Activated CD4-positive, CD25-positive, alpha-beta regulatory T cell (primary cell): ENCODE measurements at places on chromosomes 5 and 9.

- DNase-seq: no peak
Observed at GRCh38 chr5:45035991-45036390, 227.2 kb downstream of the MRPS30 start.

DNA sequence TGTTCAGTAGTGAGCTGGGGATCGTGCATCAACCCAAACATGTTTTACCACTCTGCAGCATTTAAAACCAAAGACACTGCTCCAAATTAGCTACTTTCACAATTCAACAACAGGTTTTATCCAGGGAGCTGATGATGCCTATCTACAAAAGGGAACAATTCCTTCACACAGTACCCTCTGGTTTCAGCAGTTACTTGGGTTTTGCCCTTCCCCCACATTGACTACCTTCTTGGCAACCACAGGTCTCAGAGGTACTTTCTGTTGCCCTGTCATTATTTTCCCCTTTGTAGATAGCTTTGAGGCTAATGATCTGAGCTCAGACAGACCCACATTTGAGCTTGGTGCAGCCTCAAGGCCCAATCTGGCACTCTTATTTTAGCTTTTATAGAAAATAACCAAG, 96.1 kb downstream of the WDR41 start:
- no peak for DNase-seq

DNA sequence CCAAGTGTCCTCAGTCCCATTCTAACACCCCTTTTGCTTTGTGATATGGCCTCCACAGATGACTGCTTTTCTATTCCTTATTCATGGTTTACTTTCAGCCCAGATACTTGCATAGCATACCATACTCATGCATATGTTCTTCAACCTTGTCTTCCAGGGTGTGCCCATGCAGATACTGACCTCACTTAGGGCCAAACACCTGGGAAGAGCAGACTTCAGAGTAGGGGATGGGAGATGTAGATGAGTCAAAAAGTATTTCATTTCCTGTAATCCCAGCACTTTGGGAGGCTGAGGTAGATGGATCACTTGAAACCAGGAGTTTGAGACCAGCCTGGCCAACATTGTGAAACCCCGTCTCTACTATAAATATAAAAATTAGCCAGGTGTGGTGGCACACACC, 58.3 kb downstream of the NRG2 start:
- no peak for DNase-seq

GRCh38 chr9:124709292-124709690, 61.8 kb downstream of the NR6A1 start:
- no peak for DNase-seq

DNA sequence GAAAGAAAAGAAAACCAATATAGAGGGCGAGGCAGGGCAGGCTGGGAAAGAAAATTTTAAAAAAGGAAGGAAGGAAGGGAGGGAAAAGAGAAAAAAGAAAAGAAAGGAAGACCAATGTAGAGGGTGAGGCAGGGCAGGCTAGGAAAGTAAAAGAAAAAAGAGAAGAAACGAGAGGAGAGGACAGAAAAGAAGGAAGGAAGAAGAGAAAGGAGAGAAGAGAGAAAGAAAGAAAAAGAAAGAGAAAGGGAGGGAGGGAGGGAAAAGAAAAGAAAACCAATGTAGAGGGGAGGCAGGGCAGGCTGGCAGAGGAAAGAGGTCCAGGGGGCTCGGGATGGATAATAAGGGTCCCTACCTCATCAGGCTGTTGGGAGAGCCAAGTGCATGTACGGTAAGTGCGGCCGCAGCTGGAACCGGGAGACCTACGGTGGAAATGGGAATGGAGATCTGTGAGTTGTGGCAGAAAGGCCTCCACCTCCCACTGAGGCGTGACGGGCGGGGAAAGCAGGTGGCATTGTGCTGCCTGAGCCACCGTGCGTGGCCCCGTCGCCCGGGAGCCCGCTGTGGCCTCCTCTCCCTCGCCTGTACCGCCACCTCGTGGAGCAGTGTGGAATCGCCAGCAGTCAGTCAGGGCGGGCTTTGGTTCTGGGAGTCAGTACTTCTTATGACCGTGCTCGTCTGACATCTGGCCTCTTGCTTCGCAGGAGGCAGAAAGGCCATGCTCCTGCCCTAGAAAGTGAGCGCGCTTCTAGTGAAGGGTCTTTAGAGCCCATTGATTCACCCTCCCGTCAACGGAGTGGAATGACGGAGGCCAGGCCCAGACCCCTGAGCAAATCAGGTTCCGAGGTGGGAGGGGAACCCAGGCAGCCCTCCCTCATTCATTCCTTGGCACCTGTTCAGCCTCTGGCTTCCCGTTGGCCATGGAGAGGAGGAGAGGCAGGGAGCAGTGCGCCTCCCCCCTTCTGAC, 10.4 kb upstream of the NHP2 start:
- peak; percentile 94 for DNase-seq

- DNase-seq: no peak
Observed at GRCh38 chr5:1345876-1346626, 1.2 kb upstream of the CLPTM1L start.

- DNase-seq: no peak
Observed at GRCh38 chr9:107530679-107531078, 41.1 kb upstream of the KLF4 start.

GRCh38 chr5:96870094-96871026, 5.9 kb upstream of the ERAP2 start:
- DNase-seq: peak; percentile 7

DNA sequence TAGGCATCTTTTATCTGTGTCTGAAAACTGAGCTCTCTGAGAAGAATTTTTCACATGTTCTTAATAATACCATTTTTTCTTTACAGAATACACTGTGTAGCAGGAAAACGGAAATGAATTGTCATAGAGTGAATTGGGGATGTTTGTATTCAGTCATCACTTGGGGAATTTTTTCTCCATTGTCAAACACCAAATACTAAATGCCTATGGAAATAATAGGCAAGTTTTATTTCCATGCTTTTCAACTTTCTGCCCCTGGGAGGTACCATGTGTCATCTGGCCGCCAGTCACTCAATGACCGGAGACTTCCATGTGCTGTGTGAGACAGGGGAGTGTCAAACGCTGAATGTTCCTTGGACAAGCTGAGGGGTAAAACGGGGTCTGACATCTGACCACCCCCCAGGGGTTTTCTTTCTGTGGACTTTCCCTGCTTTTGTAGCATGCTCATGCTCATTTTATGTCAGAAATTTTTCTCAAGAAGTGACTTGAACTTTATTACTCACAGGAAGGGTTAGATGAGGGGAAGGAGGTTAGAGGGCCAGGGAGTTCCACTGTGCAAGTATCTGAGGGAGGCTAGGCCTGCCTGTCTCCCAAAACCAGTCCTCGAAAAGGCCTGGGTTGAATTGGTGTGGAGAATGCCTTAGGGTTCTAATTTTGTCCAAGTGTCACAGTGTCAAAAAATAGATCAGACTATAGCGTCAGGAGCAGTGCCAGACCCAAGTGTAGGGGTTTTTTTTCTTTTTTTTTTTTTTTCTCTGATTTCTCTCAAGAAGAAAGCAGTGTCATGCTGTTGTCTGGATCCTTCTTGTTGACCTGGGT, 438.6 kb downstream of the AGTPBP1 start:
- no peak for DNase-seq

DNA sequence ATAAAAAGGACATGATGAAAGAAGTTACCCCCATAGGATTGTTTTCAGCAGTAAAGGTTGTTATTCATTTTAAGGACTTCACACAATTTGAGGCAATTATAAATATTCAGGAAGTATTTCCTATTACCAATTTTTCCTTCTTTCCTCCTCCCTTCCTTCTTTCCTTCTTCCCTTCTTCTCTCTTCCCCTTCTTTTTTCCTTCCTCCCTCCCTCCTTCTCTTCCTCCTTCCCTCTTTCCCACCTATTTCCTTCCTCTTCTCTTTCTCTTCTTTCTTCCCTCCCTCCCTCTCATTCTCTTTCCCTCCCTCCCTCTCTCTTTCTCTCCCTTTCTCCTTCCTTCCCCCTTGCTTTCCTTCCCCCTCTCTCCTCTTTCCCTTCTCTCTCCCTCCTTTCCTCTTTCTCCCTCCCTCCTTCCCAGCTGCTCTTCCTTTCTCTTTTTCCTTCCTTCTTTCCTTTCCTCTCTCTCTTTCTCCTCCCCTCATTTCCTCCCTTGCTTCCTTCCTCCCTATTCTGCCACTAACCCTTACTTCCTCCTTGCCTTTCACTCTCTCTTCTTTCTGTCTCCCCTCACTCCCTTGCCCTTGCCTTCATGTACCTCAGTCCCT, 105.1 kb downstream of the ADRB2 start:
- DNase-seq: no peak

- DNase-seq: no peak
Observed at GRCh38 chr9:117169089-117169621, 245.7 kb downstream of the ASTN2 start.

GRCh38 chr5:54932789-54933188, 52.6 kb downstream of the ESM1 start:
- no peak for DNase-seq

DNA sequence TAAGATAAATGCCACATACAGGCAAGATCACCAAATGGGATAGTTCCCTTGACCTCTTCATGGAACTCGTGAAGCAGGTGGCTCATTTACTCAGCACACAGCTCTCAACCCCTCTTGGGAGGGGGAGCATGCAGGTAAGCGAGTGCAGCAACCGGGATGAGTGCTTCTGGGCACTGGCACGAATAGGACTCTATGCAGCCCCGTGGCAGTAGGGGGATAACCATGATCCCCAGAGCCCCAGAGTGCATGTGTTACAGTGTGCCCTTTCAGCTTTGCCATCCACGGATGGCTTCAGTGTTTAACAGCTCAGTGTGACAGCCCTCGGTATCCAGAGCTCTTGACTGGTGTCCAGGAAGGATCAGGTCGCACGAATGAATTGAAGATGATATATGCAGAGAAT, 1187.1 kb downstream of the CDH9 start:
- no peak for DNase-seq

DNA sequence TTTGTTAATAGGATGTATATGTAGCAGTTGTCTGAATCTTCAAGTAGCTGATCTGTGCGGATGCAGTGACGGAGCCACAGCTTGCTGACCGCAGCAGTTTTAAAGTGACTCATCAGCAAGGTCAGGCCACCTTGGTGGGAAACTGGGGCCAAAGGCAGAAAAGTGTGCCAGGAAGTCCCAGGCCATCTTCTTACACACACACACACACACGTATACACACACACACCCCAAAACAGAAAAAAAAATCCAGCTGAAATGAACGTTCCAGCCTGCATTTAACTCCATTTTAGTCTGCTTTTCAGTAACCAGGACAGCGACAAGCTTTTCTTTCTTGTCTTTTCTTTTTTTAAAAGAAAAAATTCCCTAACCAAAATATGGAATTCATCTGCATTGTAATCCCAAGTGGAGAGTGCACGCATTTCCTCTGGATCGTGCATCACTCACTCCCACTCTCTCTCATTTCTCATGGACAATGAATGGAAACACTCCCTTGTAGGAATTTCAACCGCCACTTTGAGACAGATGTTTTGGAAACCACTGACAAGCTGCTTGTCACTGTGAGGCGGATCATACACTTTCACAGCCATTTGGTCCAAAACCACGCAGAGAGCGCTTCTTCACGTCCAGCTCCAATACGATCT, 103.9 kb downstream of the LHFPL2 start:
- DNase-seq: no peak

DNA sequence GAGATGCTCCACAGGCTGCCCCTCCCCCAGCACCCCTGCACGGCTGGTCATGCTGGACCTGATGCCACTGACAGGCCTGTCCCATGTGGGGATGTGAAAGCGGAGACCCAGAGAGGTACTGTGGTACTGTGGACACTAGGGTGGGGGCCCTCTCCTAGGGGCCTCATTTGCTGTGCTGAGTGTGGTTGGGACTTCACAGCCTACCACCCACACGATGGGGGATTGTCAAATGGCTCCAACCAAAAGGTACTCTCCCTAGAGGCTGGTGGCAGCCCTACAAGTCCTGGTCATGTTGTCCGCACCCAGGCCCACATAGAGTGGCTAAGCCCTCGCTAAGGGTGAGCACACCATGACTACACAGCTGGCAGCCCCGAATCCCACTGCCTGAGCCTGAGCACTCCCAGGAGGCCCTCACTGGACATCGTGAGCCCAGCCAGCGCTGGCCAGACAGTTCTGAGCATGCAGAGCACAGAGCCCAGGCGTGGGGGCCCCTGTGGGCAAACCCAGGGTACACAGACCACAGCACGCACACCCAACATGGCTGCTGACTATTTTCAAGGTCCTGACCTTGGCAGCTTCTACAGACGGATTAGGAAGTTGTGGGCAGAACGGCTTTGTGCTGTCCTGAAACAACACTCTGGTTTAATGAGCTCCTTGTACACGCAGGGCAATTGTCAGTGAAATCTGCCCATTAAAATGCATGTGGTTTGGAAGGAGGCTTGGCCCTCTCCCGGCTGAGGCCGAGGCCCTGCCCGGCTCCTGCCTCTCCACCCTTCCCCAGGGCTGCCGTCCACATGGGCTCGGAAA, 214.1 kb downstream of the HSPA4 start:
- DNase-seq: no peak

GRCh38 chr9:34746526-34746925, 36.6 kb upstream of the CCL21 start:
- DNase-seq: no peak

GRCh38 chr9:96246267-96246671, 55.7 kb downstream of the HSD17B3 start:
- DNase-seq: no peak

DNA sequence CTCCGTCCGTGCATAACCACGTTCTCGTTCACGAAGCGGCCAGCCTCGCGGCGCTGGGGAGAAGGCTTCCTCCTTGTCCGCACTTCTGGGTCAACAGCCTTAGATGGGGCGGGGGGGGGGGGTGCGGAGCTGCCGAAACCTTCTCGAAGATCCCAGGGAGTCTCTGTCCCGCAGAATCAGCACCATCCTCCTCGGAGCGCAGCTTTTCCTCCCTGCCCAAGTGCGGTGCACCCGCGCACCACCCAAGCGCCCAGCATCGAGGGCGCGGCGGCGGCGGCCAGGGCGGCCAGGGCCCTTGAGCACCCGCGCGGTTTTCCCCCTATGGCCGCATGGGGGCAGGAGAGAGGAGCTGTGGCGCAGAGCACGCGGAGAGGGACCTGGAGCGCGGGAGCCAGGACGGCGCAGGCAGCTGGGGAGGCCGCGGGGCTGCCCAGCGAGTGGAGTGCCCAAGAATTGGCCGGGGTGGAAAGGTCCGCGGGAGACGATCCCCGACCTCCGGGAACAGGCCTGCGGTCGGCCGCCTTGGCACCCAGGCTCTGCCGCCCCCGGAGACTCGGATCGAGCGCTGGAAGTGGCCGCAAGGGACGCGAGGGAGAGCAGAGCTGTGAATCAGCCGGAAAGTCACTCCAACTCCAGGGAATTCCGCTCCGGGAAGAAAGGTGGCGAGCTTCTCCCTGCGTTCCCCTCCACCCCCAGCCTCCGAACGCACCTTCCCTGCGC, 43.1 kb downstream of the TMEM174 start:
- DNase-seq: peak; percentile 24

DNA sequence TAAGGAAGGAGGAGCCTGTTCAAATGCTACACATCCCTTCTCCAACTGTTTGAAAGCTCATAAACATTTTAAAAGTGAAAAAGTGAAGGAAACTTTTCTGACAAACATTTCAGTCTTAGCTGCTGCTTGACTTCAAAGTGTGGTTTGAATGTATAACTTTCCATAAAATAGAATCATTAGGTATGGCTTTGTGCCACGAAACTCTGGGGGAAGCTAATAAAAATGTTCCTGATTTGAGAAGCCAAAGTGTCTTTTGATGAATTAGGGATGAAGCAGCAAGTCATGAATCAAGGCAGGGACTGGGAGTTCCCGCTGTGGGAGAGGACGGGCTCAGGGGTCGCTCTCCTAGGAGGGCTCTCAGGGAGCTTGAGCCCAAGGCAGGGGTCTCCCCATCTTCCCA, 15.3 kb downstream of the MVB12B start:
- no peak for DNase-seq
